ENCODE measurements at places on chromosomes 1 and 21. TPM values are rescaled to one million over a fixed set of nuclear protein-coding genes. Genes with fewer than 3 reads are reported as not detected.

The AXDND1 gene
- total RNA-seq, result 7.9 TPM

DNA sequence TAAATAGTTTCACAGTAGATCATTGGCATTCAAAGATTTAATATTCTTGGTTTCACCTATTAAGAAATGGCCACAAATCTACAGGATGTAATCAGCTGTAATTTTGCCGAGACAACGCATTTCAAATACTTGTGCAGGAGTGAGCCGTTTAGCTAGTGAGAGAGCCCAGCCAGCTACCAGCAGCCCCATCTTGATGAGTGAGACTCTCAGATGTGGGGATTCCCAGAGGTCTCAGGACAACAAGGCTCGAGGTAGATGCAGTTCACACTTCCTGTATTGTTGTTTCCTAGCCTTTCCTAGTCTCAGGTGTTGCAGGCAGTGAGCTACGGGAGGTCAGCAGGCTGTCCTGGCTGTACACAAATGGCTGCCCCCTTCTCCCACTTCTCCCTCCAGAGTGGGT is 108.6 kb downstream of the PBX1 start:
- no peak overlapping the region for H3K27ac ChIP-seq
- H3K4me3 ChIP-seq, result no peak overlapping the region
- no peaks in the 10 kb centered on the region for H3K4me1 ChIP-seq
- no peaks in the 10 kb centered on the region for H3K36me3 ChIP-seq
- no peak for DNase-seq

GRCh38 chr1:2548068-2548589 is 8.0 kb upstream of the TNFRSF14 start:
- peak; percentile 94 for DNase-seq
- peak overlapping the region; percentile 100 for H3K27ac ChIP-seq
- H3K4me3 ChIP-seq, result peak overlapping the region; percentile 55
- H3K4me1 ChIP-seq, result peaks cover 11% of the 10 kb centered on the region

- H3K27me3 ChIP-seq, result no peaks in the 10 kb centered on the region
- H3K36me3 ChIP-seq, result no peaks in the 10 kb centered on the region
- no peak overlapping the region for H3K27ac ChIP-seq
- H3K4me3 ChIP-seq, result no peak overlapping the region
Measured at GRCh38 chr1:20051218-20051829, 18.7 kb upstream of the PLA2G5 start.

DNA sequence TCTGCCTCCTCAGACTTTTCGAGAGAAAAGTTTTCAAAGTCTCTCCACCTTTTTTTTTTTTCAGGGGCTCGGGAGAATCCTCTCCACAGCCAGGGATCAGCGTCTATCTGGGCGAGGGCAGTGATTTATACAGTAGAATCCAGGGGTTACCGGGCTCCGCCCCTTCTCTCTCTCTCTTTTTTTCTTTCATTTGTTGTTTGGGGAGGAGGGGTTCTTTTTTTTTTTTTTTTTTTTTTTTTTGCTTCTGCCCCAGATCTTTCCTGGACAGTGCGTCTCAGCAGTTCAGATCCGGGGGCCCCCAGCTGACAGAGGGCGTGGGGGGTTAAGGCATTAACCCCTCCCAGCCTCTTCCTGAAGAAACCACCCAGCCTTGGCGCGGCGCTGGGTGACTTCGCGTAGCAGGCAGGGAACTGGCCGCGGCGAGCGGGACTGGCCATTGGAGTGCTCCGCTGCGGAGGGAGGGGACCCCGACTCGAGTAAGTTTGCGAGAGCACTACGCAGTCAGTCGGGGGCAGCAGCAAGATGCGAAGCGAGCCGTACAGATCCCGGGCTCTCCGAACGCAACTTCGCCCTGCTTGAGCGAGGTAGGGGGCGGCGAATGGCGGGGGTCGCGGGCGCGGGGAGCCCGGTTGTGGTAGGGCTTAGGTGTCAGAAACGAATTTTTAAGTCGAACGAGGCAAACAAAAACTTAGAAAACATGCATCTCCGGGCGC is at the start of gene S1PR1:
Gene S1PR1 (plus strand): TSS at position 504 of the 713 bp plus-strand sequence. CDS start 1,966 bp downstream, outside the sequence.
- H3K4me1 ChIP-seq, result no peaks in the 10 kb centered on the region
- peaks cover 23% of the 10 kb centered on the region for H3K27me3 ChIP-seq
- peak within 1 kb of the TSS; percentile 46 for H3K4me3 ChIP-seq
